ENCODE measurements at places on chromosomes 1 and 21. TPM values are rescaled to one million over a fixed set of nuclear protein-coding genes. Genes with fewer than 3 reads are reported as not detected.

Gene GJA9
- not detected for total RNA-seq

Gene HAO2
- total RNA-seq = not detected

Gene LCE1E
- total RNA-seq = not detected

Gene SH2D1B
- total RNA-seq = not detected

Gene INKA2
- total RNA-seq = 16.4 TPM

Gene VHLL
- total RNA-seq = not detected

Gene S100A5
- total RNA-seq = not detected

Gene GNAT2
- total RNA-seq = not detected

Gene OR2T11
- not detected for total RNA-seq

Gene CDCA8
- total RNA-seq = 0.18 TPM

Gene NES
- 49.6 TPM for total RNA-seq

Gene LCE1D
- total RNA-seq = not detected

Gene OLFML2B
- 12.8 TPM for total RNA-seq

Gene SLC2A5
- total RNA-seq = 1.1 TPM

Gene CD48
- 0.51 TPM for total RNA-seq

Gene GFI1
- 2.4 TPM for total RNA-seq

Gene C1orf87
- total RNA-seq = 0.18 TPM

Gene GCSAML
- total RNA-seq = 0.21 TPM

Gene ARHGAP30
- total RNA-seq = 3.4 TPM

Measured in uterus (tissue), 4 donors.